Stimulated activated CD4-positive, alpha-beta T cell treated with anti-CD3 and anti-CD28 coated beads, Interleukin-12 subunit alpha, Interleukin-12 subunit beta, amount 100 ng/mL, for 24 hours (primary cell): ENCODE measurements at places on chromosomes 2 and 18.

DNA sequence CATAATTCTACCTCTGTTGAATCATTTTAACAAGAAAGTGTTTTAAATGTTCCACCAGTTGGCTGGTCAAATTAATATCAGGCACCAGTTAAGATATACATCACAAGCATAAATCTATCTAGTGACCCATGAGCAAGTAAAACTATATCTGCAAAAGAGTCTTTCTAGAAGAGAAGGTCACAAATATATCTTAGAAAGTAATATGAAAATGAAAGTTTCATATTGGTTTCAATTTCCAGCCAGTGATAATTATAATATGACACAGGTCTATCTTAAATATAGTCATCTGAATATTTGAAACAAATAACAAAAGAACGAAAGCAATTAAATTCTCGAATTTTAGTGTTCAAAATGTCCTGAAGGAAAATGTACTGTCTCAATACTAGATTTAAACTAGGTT lies 282.5 kb upstream of the KYNU start:
- DNase-seq = no peak

DNA sequence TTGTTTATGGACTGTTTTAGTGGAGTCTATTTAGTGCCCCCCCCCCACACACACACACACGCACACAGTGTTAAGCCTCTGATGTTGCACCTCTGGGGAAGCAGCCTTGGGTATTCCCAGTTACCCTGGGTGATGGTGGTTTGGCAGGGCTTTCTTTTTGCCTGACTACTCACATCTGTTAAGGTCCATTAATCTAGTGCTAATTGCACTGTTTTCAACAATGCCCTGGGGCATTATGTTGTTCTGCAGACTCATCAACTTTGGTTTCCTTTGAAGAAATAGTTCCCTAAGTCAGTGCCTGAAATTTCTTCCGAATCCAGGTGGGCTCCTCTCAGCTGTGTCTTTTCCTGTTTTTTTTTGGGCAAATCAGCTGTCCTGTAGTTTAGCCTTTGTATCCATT lies 34.7 kb downstream of the SPOPL start:
- DNase-seq = no peak

DNA sequence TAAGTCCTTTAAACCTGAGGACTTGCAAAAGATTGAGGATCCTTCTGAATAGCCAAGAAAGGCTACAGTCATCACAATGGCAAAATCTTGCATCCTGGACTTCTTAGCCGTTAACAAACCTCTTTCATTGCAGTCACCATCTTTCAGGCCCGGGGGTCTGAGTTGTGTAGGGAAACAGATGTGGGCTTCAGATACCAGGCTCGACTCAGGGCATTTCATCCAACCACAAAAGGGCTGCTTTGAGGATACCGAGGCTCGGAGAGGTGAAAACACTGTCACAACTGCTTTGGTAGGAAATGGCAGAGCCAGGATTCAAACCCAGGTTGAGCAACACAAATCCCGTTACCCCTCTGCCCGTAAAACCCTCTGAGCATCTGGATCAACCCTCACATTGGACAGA lies 147.4 kb downstream of the TFCP2L1 start:
- no peak for DNase-seq

DNA sequence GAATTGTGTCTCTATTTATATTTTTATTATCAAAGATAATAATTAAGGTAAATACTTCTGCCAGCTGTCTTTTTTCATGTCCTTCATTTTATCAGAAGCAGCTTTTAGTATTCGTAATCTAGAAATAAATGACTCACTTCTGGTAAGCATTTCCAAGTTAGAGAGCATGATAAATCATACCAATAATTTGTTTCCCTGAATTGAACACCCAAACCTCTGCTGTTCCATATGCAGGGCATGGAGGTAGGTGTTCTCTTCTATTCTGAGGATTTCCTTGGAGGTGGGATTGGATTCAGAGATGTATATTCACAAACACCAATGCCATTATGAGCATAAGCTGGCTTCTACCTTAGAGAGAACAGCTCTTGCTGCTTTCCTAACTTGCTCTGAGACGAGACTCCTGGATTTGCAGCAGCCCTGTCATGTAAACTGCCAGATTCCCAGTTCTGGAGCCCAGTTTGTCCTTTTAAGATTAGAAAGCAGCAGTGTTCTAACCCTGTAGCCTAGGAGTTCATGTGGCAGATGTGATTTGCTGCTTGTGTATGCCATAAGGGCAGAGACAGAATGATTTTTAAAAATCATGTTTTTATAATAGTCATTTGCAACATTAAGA lies 47.5 kb downstream of the SKA1 start:
- DNase-seq = no peak

GRCh38 chr2:112821682-112822081 lies 14.9 kb downstream of the IL1B start:
- DNase-seq = no peak

DNA sequence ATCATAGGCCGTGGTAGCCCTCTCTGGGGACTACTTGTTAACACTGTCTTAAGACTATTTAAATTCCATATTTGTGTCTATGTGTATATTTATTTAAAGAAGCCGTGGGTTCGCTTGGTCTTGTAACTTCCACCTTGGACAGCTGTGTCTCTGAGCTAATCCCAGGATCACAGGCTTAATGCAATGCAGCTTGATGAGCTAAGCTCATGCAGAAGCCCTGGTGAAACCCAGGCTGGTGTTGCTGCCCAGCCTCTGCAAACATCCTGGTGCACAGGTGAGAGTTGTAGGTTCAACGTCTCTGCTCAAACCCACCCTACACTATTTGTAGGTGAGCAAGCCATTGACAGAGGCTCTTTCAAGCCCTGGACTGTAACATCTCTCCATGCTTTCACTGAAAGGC lies 211.8 kb downstream of the FAM210A start:
- no peak for DNase-seq
